ENCODE measurements at places on chromosomes 2 and 18. TPM values are rescaled to one million over a fixed set of nuclear protein-coding genes. Genes with fewer than 3 reads are reported as not detected.

DNA sequence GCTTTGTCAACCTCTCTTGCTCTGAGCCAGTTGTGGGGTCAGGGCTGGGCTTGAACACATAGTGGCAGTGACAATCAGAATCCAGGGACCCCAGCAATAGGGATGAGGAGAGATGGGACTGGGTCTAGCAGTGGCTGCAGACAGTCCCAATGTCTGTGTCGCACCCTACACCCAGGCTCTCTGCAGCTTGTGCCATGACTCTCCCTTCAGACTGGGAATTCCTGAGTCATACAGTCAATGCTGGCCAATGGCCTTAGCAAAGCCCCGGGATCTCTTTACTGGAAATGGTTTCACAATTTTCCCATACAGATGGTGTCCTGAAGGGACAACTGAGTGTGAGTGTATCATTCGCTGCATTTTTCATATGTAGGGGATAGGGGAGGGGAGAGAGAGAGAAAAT lies 74.2 kb upstream of the CELF4 start:
- no peaks in the 10 kb centered on the region for H3K36me3 ChIP-seq
- no peaks in the 10 kb centered on the region for H3K4me1 ChIP-seq
- H3K27me3 ChIP-seq: no peaks in the 10 kb centered on the region
- H3K27ac ChIP-seq: no peak overlapping the region
- DNase-seq: no peak

DNA sequence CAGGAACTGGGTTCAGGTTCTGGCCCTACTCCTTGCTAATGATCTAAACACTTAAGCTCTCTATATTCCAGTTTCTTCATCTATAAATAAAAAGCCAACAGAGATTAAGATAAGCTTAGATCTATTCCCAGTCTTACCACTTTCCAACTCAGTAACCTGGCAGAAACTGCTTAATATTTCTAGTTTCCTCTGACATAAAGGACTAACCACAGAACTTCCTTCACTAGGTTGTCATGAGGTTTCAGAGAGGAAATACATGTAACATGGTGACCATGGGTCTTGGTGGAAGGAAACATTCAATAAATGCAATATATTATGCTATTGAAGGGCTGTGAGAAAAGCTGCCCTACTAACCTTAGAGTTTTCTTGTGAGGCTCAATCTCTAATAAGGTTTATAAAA lies 114.4 kb upstream of the PDE1A start:
- H3K36me3 ChIP-seq: no peaks in the 10 kb centered on the region
- H3K27ac ChIP-seq: no peak overlapping the region
- H3K4me1 ChIP-seq: peaks cover 28% of the 10 kb centered on the region
- no peaks in the 10 kb centered on the region for H3K27me3 ChIP-seq
- H3K4me3 ChIP-seq: no peak overlapping the region
- DNase-seq: no peak

DNA sequence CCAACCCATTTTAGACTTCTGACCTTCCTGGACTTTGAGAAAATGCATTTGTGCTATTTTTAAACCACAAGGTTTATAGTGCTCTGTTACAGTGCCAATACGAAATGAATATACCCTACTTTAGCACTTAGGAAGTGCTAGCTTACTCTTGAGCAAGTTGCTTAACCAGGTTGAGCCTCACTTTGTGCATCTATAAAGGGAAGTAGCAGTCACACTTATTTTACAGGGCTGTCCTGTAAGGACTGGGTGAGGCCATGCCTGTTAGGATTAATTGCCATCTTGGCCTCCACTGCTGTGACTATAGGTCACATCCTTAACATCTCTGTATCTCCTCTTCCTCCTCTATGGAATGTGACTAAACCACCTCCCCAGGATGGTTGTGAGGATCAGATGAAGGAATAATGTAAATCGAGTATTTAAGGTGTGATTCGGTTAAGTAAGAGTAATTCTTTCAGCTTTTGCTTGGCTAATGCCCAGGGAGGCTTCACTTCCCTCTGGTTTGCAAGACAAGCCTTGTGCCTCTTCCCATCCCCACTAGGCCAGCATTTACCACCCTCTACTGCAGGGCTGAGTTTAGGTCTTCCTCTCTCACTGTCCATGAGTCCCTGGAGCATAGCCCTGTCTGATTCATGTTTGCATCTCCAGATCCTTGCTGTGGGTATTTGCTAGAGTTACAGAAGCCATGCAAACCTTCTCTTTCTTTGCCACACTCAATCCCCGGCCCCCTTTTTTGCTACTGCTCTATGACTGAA lies 341.2 kb downstream of the ZNF521 start:
- no peak overlapping the region for H3K27ac ChIP-seq
- no peaks in the 10 kb centered on the region for H3K27me3 ChIP-seq
- no peaks in the 10 kb centered on the region for H3K4me1 ChIP-seq
- no peak for DNase-seq
- no peak overlapping the region for H3K4me3 ChIP-seq

- H3K4me3 ChIP-seq: no peak overlapping the region
- H3K27ac ChIP-seq: no peak overlapping the region
- no peaks in the 10 kb centered on the region for H3K4me1 ChIP-seq
- H3K27me3 ChIP-seq: no peaks in the 10 kb centered on the region
Observed at GRCh38 chr2:201953396-201953795, 80.3 kb upstream of the FZD7 start.

DNA sequence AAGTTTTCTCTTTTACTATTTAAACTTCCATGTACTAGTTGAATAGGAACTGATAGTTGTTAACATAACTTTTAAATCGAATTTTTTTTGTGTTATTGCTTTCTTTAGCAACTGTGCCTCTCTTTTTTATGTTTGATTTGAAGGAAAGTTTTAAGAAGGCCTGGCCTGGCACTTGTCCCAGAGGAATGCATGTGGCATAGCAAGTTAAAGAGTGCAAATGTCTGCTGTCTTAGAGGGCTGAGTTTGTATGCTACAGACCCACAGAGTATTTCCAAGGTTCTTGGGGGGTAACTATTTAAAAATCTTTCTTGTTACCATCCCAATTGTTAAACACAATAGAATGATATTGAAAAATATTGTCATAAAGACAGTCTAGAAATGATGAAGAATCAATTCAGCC lies 47.0 kb downstream of the MTCL1 start:
- H3K27me3 ChIP-seq: no peaks in the 10 kb centered on the region
- H3K27ac ChIP-seq: peak overlapping the region; percentile 82
- no peak for DNase-seq
- no peak overlapping the region for H3K4me3 ChIP-seq

DNA sequence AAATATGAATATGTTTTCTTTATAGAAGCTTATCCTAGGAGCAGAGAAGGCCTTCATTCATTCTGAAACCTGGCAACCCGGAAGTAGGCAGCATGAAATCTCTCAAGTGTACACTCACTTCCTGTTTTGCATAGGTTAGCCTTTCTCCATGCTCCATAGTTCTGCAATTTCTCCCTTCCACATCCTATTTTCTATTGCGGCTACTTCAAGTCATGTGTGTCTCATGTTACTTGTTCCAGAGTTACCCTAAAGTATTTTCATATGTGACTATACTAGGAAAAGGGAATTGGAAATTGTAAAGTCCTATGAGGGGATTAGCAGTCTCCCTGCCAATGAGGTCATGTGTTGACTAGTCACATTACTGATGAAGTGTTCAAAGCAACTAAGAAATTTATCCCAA lies 320.6 kb downstream of the NCKAP5 start:
- no peaks in the 10 kb centered on the region for H3K4me1 ChIP-seq
- H3K4me3 ChIP-seq: no peak overlapping the region
- no peak overlapping the region for H3K27ac ChIP-seq
- DNase-seq: no peak
- H3K27me3 ChIP-seq: no peaks in the 10 kb centered on the region

GNAL gene
- total RNA-seq: 15.7 TPM

FSHR gene
- total RNA-seq: not detected

ERFE gene
- not detected for total RNA-seq

IL18RAP gene
- not detected for total RNA-seq
